Activated CD4-positive, alpha-beta T cell treated with anti-CD3 and anti-CD28 coated beads for 36 hours (primary cell): ENCODE measurements at places on chromosomes 4 and X. TPM values are rescaled to one million over a fixed set of nuclear protein-coding genes. Genes with fewer than 3 reads are reported as not detected.
A peak's percentile ranks its signal among the peaks of the same experiment; 100 is the strongest.

DNA sequence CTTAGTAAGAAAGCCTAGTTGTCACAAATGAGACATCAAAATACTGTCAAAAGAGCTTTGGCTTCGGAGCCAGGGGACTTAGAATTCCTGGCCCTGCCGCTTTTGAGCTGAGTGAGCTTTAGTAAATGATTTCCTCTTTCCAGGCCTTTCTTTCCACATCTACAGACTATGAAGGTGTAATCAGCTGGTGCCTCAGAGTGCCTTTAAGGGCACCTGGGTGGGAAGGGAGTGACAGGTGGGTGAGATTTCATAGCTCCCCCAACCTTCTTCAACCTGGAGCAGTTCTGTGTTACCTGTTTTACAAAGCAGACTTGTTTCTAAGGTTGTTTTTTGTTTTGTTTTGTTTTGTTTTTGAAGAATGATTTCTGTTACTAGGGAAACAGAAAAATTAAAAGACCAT lies 154.7 kb upstream of the BOD1L1 start:
- DNase-seq = no peak

- no peak for DNase-seq
Observed at GRCh38 chr4:5921101-5921980, 28.5 kb upstream of the CRMP1 start.

The HSFX4 gene
- not detected for total RNA-seq

The GLOD5 gene
- total RNA-seq = not detected

GRCh38 chr4:184165291-184165690 lies 52.4 kb downstream of the ENPP6 start:
- no peak for DNase-seq

DNA sequence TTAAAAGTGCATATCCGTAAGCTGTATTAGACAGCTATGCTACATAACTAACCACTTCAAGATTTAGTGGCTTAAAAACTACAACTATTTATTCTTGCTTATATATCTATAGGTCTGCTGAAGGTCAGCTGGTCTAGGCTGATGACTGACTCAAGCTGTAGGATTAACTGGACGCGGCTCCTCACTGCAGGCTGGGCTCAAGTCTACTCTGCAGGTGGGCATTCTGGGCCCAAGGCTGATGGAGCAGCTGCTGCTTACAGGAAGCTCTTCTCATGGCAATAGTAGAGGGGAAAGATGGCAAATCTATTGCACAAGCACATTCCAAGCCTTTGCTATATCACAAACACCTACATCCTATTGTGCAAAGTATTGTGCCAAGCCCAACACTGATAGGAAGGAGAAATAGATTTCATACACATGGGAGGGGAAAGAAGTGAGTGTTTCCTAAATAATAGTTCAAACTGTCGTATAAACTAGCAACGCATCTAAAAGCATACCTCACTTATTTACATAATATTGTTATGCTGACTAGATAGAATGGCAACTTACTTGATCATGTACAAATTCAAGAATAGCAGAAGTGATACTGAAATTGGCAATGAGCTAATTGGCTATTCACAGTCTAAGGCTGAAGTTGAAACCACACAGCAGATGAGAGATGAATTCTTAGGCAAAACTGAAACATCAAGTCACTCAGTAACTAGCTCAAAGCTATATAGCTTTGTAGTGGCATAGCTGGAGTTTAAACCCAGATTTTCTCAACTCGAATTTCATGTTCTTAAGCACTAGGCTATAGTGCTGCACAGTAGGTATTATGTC lies 263.8 kb downstream of the NKX6-1 start:
- no peak for DNase-seq

DNA sequence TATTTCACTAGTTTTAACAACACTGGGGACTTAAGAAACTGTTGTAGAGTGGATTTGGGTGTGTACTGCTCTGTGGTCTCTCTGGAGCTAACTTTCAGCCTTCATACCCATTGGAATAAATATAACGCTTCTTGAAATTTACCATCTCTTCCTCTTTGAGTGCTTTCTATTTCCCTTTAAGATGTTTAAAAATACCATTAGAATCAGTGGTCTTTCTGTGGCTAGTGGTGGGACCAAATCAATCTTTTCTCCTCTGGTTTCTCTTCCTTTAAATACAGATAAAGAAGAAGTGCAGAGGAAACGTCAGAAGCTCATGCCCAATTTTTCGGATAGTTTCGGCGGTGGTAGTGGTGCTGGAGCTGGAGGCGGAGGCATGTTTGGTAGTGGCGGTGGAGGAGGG lies 92.0 kb downstream of the NFKB1 start:
- DNase-seq = no peak

The GDPD2 gene
- total RNA-seq = 0.11 TPM

DNA sequence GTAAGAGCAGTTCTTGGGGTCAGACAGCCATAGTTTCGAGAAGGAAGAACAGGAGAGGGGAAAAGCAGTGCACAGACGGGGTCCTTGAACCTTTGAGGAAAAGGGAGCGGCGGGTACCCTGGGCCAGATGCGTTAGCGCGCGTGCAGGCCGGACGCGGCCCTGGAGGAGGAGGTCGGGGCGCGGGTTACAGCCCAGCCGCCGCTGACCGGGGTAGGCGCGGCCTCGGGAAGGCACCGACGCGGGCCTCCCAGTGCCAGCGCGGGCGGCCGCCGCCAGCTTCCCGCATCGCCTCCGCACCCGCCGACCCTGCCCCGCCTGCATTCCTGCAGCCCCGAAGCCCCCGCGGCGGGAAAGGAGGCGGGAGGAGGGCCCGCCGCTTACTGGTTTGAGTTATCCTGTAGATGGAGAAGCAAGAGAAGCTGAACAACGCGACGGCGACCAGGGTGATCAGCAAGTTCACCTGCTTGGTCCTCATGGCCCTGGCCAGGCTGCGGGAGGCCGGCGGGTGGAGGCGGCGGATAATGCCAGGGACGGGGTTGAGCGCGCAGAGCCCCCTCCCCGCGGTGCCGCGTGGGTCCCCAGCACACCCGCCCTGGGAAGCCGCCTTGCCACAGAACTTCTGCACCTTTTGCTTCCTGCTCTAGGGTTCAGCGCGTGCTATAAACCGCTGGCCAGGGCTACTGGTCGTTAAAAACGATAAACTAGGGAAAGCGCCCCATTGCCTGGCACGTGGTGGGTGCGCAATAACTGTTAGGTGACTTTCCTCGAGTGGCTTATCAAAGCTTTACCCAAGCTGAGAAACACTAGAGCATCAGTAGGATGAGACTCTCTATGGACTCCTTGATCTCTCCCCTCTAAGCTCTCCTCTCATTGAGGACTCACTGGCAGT lies at the start of gene MGAT4D:
Gene MGAT4D, minus strand, starts transcription at position 547 of the 890 bp plus-strand sequence. Its CDS starts 71 bp downstream, at position 476.
- peak; percentile 14 for DNase-seq

DNA sequence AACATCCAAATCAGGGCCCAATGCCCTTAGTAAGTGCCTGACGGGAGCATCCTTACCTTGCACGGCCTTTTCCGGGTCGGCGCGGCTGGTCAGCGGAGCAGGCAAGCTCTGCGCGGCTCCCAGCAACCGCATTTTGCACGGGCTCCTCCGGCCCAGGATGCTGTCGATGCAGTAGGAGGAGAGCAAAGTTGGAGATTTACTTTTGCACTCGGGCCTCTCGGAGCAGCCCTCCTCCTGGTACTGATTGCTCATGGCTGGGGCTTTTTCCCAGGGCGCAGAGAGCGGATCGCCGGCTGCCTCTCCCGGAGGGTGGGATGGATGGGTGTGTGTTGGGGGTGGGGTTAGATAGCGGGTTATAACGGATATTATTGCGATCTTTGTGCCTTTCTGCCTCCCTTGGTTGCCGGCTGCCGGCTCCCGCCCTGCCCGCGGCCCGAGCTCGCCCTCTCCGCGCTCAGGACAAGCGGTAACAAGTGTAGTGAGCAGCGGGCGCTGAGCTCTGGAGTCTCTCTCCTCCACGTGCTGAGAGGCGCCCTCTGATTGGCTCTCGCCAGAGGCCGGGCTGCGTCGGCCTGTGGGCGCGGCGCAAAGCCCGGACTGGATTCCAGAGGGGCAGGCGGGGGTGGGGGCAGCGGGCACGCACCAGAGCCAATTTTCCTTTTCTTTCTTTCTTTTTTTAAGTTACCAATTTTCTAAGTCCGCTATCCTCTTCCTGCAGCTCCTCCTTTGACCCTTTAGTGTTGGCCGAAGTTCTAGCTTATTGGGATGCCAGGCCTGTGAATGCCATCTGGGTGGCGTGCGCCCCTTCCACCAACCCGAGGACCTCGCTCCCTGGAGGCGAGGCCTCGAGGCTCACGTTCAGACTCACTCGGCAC lies at the start of gene ARX:
Gene ARX, minus strand, starts transcription at position 480 of the 875 bp plus-strand sequence. Its CDS starts 228 bp downstream, at position 252.
- DNase-seq = peak; percentile 72

- DNase-seq = peak; percentile 65
Observed at GRCh38 chrX:65528705-65529340, 5.8 kb downstream of the LAS1L start.

The ITM2A gene
- 112 TPM for total RNA-seq

GRCh38 chr4:184388106-184388505 lies 86.2 kb downstream of the IRF2 start:
- no peak for DNase-seq

DNA sequence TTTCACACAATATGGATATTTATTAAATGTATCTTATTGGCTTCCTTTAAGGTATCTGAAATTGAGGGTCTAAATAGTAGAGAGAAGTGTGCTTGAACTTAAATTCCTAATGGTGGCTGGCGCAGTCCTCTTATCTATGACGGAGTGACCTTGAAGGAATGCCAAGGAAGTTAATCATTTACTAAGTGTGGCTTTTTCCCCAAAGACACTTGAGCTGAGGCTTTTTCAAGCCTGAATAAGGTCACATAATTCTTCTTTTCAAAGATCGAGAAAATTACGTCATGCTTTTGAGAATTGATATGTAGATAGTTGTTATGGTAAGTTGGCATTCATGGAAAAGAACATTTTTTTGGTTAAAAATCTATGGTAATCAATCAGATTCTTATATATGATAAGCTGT lies 11.7 kb upstream of the PRPS2 start:
- no peak for DNase-seq

The CDX4 gene
- total RNA-seq = not detected

The KLB gene
- not detected for total RNA-seq

DNA sequence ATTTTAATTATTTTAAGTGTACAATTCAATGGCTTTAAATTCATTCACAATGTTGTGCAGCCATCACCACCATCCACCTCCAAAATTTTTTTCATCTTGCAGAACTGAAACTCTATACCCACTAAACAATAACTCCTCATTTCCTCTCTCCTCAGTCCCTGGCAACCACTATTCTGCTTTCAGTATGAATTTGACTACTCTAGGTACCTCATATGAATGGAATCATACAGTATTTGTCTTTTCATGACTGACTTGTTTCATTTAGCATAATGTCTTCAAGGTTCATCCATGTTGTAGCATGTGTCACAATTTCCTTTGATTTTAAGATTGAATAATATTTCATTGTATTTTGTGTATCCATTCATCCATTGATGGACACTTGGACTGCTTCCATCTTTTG lies 46.9 kb downstream of the KIF4A start:
- DNase-seq = no peak

- no peak for DNase-seq
Observed at GRCh38 chrX:41522081-41522480, 74.9 kb downstream of the NYX start.

- DNase-seq = no peak
Observed at GRCh38 chr4:85420831-85421230, 54.1 kb upstream of the ARHGAP24 start.

The F8A1 gene
- 7.9 TPM for total RNA-seq

- DNase-seq = no peak
Observed at GRCh38 chr4:21801661-21802385, 146.7 kb downstream of the KCNIP4 start.

The ABCG2 gene
- 0.33 TPM for total RNA-seq

DNA sequence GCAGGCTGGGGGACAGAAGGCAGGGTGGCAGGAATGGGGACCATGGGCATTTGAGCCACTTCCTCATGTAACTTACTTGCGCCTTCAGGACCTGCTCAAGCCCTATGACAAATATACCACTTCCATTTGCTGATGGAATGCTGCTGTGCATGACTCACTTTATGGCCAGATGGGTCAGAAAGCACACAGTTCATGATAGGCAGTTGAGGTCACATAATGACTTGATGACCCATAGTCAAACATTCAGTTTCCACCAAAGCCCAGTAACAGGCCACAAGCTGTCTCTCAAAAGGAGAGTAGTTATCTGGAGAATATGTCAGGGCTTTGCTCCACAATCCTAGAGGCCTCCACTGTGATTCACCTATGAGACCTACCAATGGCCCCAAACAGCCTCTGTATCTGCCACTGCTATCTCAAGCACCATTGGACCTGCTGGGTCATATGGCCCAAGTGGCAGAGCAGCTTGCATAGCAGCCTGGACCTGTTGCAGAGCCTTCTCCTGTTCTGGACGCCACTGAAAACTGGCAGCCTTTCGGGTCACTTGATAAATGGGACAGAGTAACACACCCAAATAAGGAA lies 5.3 kb upstream of the PAPSS1 start:
- no peak for DNase-seq

The MAGEE1 gene
- total RNA-seq = 4.0 TPM

The GAGE12J gene
- not detected for total RNA-seq

DNA sequence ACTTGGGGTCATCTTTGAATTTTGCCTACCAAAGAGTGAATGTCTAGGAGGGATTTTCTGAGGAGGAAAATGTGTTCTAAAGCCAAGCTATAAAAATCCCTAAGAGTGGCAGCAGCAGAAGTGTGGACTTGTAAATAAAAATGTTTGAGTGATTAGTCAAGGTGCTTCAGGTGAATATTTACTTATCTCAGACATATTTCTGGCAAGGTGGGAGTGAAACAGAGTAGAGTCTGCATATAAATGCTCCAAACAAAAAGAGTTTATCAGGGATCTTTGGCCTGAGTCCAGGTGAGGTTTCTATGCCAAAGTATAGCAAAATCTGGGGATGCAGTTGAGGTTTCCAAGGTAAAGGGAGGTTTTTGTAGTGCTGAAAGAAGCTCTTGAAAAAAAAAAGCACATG lies 19.7 kb downstream of the CYSLTR1 start:
- no peak for DNase-seq

GRCh38 chr4:40300371-40301162 lies 34.6 kb upstream of the CHRNA9 start:
- no peak for DNase-seq

The STK26 gene
- total RNA-seq = 93.6 TPM

The PPM1K gene
- 53.4 TPM for total RNA-seq

DNA sequence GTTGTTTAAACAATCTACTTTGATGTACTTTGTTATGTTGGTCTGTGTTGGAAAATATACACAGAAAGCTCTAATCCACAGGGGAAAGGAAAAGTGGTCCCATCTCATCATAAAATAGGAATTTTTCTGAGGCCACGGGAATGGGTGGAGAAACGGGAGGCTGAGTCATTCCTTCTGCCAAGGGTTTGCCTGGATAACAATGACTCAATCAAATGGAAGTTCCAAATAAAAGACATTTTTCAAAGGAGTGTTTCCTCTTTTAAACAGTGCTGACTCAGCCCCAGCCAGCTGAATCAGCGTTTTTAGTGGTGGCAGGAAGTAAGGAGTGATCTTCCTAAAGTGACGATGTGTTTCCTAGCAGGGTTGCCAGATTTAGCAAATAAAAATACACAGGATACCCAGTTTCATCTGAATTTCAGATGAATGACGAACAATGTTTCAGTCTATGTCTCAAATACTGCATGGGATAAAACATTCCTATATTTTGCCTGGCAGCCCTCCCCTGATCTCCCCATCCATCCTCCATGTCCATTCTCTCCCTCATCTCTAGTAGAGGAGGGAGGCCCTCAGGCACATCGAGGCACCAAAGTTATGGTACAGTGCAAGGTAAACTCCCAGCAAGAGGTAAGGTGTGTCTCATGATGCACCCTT lies 345.4 kb upstream of the GATB start:
- peak; percentile 56 for DNase-seq

The ZIC3 gene
- total RNA-seq = not detected

- peak; percentile 55 for DNase-seq
Observed at GRCh38 chrX:39815631-39816030, 282.1 kb downstream of the BCOR start.

GRCh38 chr4:126306152-126306869 lies 991.6 kb downstream of the FAT4 start:
- no peak for DNase-seq
